Adipocyte (in vitro differentiated cells): ENCODE measurements at places on chromosomes 5 and 9.

DNA sequence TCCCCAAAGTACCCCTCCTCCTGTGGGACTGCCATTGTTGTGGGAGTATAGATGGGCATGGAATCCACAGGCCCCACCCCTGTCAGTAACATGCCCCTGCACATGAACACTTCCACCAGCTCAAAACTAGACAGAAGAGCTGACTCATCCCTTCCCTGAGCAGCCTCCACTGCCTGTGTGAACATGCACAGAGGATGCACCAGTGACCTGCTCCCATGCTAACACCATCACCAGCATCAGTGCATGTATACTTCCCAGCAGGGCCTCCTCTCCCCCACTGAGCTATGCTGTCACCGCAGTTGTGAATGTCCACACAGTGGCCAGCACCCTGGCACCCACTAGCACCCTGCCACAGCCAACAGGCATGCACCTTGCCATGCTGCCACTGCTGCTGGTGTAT is 939.8 kb downstream of the EFNA5 start:
- DNase-seq: no peak

DNA sequence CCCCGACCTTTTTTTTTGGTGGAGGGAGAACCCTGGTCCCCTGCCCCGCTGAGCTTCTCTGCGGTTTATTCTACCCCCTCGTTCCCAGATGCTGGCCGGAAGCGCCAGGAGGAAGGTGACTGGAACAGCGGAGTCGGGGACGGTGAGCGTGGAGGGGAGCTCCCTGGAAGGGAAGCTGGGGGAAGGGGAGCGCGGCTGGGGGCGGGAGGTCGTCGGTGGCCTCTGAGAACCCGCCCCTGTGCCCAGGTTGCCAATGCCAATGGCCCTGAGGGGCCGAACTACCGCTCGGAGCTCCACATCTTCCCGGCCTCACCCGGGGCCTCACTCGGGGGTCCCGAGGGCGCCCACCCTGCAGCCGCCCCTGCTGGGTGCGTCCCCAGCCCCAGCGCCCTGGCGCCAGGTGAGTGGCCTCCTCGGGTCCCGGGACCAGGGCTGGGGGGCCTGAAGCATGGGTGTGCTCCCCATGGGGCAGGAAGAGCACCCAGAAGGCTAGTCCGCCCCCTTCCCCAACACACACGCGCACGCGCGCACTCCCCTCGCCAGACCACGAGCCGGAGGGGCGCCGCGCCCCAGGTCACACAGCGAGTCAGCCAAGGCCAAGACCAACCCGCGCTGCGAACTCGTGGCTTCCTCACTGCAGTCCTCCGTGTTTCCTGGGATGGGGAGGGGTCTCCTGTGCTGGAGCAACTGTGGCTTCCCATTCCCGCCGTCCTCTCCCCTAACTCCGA is 10.6 kb downstream of the MYOZ3 start:
- DNase-seq: peak; percentile 12

DNA sequence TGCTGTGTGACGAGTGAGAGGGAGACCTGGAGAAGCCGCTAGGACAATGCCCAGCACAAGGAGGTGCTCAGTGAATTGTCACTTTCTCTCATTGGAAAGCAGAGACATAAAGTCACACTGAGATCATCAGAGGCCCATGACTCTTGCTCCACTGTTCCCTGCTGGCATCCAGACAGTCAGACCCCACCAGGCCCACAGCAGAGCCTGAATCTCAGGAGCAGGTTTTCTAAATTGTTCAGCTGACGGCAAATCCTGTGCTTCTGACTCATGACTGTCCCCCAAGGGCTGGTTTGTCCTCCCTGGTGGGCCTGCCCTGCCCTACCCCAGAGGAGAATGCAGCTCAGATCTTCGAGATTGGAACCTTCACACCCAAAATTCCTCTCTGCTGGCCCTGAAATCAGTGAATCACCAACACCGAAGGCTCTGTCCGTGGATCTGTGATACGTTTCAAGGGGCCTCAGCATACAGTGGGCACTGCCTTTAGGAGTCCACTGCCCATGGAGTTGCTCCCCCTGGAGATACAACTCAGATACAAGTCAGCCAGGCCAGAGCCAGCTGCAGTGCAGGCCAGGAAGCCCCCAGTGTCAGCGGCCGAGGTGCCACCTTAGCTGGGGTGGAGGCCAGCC is 2.7 kb downstream of the PTGES start:
- DNase-seq: peak; percentile 85

GRCh38 chr9:34862043-34862442 is 96.0 kb upstream of the PHF24 start:
- no peak for DNase-seq

GRCh38 chr5:133377736-133378135 is 234.6 kb downstream of the FSTL4 start:
- DNase-seq: no peak

GRCh38 chr5:43571237-43571636 is 14.4 kb upstream of the PAIP1 start:
- DNase-seq: no peak

DNA sequence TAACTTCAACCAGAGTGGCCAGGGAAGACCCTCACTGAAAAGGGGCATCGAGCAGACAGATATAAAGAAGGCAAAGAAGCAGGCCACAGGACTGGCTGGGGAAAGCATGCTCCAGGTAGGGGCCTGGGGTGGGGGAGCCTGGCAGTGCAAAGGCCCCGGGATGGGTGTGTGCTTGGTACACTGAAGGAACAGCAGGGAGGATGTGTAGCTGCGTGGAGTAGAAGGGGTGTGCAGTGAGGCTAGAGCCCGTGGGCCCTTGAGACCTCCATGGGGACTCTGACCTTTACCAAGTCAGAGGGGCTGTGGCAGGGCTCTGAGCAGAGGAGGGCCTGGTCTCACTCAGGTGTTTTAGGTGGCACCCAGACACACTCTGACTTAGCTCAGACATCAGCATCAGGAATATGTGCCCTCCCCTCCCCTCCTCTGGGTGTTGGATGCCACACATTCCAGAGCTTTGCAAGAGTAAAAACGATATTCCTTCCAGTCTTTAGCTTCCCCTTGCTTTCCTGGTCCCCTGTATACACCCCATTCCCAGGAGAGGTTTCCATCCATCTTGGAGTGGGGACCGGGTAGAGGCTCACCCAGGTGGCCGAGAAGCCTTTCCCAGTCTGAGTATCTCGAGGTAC is 7.6 kb downstream of the TRIM7 start:
- DNase-seq: no peak

DNA sequence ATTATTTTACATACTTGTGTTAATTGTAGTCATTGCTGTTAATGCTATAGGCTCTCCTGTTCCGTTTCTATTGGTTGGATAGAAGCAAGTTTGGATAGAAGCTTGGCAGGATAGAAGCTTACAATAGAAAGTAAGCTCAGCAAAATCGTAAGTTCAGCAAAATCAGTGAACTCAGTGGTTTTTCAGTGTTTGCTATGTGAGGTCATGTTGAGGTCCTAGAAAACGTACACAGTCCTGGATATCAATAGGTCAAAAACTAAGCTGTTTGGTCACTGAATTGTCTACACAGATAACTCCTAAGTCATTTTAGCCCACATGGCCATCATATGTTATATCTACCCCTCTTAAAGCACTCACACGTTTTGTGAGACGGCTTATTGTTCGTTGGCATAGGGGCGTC is 299.4 kb downstream of the MAN2A1 start:
- DNase-seq: no peak

GRCh38 chr9:127838375-127839078 is 15.9 kb downstream of the ENG start:
- peak; percentile 89 for DNase-seq

GRCh38 chr5:107776922-107777740 is 106.4 kb upstream of the EFNA5 start:
- DNase-seq: no peak

- DNase-seq: no peak
Measured at GRCh38 chr5:41822036-41822435, 48.2 kb downstream of the OXCT1 start.

DNA sequence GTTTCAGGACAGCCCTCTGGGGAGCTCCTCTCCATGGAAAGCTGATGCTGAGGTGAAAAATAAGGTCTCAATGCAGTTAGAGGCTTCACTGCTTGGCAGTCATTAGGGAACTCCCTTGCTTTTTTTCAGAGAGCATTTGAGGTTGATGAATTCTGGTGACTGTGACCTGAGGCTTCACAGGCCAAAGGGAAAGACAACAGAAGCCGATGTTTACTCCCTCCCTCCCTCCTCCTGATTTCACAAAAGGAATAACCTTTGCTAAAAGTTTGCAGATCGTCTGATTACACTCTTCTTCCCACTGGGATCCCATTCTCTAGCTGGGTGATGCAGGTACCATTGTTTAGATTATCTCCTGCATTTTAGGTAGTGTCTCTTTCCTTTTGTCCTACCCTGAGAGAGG is 329.4 kb downstream of the KIF4B start:
- no peak for DNase-seq

DNA sequence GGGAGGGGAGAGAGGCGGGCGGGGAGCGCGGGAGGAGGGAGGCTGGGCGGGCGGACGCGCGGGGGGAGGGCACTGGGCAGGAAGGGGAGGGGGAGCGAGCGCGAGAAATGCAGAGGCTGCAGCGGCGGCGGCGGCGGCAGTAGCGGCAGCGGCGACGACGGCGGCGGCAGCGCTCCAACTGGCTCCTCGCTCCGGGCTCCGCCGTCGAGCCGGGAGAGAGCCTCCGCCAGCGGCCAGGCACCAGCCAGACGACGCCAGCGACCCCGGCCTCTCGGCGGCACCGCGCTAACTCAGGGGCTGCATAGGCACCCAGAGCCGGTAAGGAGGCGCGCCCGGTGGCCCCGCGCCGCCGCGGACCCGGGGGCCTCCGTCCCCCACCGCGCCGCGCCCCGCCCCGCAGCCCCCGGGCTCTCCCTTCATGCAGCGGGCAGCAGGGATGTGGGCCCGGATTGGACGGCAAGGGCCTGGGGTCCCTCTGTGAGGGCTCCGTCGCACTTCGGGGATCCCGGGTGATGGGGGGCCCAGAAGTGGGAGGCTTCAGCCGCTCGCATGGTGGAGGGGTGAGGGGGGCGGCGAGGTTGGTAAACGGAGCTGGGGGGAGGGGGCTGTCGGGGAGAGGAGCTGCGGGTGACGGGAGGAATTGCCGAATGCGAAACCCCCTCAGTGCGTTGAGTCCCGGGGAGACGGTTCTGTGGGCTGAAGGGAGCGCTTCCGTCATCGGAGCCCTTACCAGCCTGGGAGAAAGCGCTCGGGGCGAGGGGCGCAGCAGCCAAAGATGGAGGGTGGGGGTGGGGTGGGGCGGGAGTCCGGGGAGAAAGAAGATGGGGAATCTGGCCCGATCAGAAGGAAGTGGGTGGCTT is at the start of gene BASP1:
Gene BASP1, plus strand, starts transcription at position 139 of the 860 bp plus-strand sequence. CDS start 57,586 bp downstream, outside the sequence.
- peak; percentile 96 for DNase-seq

DNA sequence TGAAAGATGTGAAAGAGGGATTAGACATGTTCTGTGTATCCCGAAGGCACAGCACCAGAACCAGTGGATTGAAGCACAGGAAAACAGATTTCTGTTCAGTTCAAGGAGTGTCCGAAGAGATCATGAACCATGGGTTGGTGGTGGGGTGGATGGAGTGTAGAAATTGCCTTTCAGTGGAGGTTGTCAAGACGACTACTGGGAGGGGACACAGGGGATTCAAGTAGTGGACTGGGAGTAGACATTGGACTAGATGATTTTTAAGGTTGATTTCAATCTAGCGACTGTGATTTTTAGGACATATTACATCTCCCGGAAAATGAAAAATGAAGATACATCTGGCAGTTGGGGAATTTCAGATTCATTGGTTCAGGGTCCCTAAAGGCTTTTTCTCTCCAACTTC is 35.9 kb upstream of the TNFAIP8 start:
- DNase-seq: no peak

DNA sequence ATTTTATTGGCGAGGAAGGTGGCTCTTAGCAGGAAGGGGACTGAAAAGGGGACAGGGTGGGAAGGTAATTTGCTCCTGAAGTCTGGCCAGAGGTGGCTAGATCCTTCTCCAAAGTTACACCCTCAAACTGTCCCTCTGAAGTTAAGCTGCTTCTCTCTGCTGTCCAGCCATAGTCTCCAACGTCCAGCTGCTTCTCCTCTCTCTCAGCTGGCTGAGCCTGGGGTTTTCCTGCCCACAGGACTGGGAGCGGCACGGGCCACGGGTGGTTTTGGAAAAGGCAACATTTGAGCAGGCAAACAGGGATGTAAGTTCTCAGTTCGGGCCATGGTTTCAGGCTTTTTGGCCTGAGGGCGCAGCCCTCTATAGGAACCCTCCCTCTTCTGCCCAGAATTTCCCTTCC is 128.3 kb downstream of the YIPF5 start:
- no peak for DNase-seq

- DNase-seq: no peak
Measured at GRCh38 chr9:133456409-133456808, 3.4 kb upstream of the CACFD1 start.

DNA sequence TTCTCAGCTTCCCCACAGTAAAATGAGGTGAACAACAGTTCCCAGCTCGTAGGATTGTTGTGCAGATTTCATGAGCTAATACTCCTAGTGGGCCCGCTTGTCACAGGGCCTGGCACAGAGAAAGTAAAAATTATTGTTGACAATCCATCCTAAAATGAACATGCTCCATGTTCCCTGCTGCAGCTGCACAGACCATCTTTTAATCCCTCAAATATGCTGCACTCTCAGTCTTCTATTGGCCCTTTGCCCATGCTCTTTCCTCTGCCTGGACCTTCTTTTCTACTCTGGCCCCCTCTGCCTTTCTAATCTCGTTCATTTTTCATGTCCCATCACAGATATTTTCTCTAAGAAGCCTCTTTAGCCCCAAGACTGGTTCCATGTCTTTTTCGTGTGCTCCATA is 117.7 kb upstream of the NR3C1 start:
- DNase-seq: no peak

- DNase-seq: no peak
Measured at GRCh38 chr9:19193029-19193324, 37.5 kb upstream of the DENND4C start.

DNA sequence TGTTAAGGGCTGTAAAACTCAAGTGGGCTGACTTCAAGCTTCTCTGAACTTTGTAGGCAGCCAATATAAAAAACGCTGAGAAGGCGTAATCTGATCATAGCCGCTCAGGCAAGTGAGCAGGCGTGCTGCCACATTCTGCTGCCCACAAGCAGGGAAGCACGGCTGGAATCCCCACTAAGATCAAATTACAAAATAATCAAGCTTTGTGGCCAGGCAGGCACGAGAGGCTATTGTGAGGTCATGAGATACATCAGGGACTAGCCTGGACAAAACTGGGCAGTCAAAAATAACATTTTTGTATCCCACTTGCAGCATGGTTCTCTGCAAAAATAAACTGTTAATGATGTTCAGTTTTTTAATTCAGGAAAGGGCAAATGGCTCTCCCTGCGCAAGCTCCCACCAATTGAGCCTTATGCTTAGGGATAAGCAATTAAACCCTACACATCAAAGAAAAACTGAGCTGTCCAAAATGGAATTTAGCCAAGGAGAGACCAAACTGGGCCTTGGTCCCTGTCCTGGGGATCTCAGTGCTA is 64.0 kb downstream of the POU5F2 start:
- peak; percentile 95 for DNase-seq

- DNase-seq: no peak
Measured at GRCh38 chr9:81724242-81724889, 35.0 kb upstream of the TLE1 start.
